Colonic mucosa (tissue), 4 donors: ENCODE measurements at places on chromosomes 2 and 18. TPM values are rescaled to one million over a fixed set of nuclear protein-coding genes. Genes with fewer than 3 reads are reported as not detected.
A peak's percentile ranks its signal among the peaks of the same experiment; 100 is the strongest.

The LRP1B gene
- total RNA-seq = 0.19 TPM

The GALNT14 gene
- total RNA-seq = 0.45 TPM

The CCDC74B gene
- 0.64 TPM for total RNA-seq

The RESP18 gene
- total RNA-seq = not detected

The CELF4 gene
- total RNA-seq = not detected

GRCh38 chr2:8217468-8218030 is 464.3 kb upstream of the ID2 start:
- H3K36me3 ChIP-seq = no peaks in the 10 kb centered on the region
- H3K27me3 ChIP-seq = no peaks in the 10 kb centered on the region
- H3K4me1 ChIP-seq = no peaks in the 10 kb centered on the region
- no peak overlapping the region for H3K27ac ChIP-seq
- no peak overlapping the region for H3K4me3 ChIP-seq

DNA sequence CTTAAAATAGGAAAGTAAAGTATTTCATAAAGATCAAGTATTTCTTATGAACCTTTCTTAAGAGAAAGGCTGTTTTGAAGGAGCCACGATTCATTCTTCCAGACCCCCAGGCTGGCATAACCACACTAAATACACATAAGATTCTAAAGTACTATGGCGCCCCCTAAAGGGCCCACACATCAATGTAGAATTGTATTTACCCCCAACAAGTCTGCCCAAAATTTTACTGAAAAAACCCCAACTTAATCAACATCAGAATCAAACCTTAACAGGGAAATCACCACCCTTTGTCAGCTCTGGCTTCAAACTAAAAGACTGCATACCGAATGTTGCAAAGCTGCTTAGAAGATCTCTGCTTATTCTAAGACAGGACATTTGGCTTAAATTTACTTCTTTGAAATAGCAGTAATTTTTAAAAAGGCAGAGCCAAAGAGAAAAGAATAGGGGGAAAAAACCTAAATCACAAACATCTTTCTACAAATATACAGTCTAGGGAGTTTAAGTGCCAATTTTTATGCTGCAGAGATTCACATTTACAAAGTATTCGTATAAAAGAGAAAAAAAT is 20.4 kb upstream of the BCL2 start:
- no peaks in the 10 kb centered on the region for H3K4me1 ChIP-seq
- no peak overlapping the region for H3K4me3 ChIP-seq
- no peak overlapping the region for H3K27ac ChIP-seq
- no peaks in the 10 kb centered on the region for H3K36me3 ChIP-seq
- no peak for DNase-seq

- no peak overlapping the region for H3K4me3 ChIP-seq
- H3K36me3 ChIP-seq = no peaks in the 10 kb centered on the region
- no peaks in the 10 kb centered on the region for H3K27me3 ChIP-seq
- no peak for DNase-seq
- H3K4me1 ChIP-seq = no peaks in the 10 kb centered on the region
These were observed 24.3 kb downstream of the NCOA1 start for GRCh38 chr2:24515335-24515734.

- H3K4me1 ChIP-seq = no peaks in the 10 kb centered on the region
- H3K27ac ChIP-seq = no peak overlapping the region
- no peak overlapping the region for H3K4me3 ChIP-seq
- H3K36me3 ChIP-seq = no peaks in the 10 kb centered on the region
- no peaks in the 10 kb centered on the region for H3K27me3 ChIP-seq
These were observed 396.0 kb downstream of the MEIS1 start for GRCh38 chr2:66830881-66831280.

DNA sequence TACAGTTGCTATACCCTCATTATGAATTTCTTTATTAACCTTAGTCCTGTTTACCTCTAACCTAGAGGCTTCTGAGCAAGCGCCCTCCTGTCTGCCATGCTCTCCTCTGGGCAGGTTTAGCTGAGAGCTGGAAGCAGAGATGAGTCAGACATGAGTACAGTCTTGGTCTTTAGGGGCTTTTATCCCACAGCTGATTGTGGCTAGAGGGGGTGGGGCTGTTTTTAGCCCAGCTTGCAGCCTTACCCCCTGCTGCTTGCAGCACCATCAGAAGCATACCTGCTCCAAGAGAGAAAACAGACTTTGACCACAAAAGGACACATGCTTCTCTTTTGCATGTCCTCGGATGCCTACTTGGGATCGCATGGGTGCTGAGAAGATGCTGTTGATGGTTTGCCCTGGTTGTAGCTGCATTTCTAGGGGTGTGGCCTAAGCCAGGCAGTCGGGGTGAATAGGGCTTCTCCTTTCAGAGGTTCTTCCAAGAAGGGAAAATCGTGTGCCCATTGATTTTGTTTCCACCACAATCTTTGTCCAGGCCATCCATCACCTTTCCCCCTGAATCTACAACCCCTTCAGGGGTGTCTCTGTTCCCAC is 115.0 kb upstream of the LGALSL start:
- no peak for DNase-seq
- no peaks in the 10 kb centered on the region for H3K4me1 ChIP-seq
- H3K27me3 ChIP-seq = no peaks in the 10 kb centered on the region
- H3K36me3 ChIP-seq = no peaks in the 10 kb centered on the region
- no peak overlapping the region for H3K27ac ChIP-seq

DNA sequence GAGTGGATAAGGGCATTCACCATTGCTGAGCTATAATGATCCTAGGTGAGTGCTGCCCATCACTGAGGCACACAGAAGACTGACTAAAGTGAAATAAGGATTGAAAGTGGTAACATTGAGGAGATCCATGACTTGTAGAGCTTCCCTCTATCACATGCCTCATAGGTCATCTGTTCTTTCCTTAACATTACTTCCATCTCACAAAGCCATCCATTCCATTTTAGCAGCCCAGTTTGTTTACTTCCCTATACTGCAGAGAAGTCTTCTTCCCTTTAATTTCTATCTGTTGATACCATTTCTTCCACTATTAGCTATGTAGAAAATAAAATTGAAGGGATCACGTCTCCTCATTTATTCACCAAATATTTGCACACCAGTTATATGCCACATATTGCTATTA is 32.1 kb downstream of the ME2 start:
- H3K4me3 ChIP-seq = no peak overlapping the region
- no peak overlapping the region for H3K27ac ChIP-seq
- no peaks in the 10 kb centered on the region for H3K4me1 ChIP-seq
- DNase-seq = no peak
- no peaks in the 10 kb centered on the region for H3K36me3 ChIP-seq
- H3K27me3 ChIP-seq = no peaks in the 10 kb centered on the region

- DNase-seq = peak; percentile 36
- no peak overlapping the region for H3K27ac ChIP-seq
- no peaks in the 10 kb centered on the region for H3K36me3 ChIP-seq
- no peak overlapping the region for H3K4me3 ChIP-seq
These were observed 27.6 kb downstream of the C2orf76 start for GRCh38 chr2:119338826-119339561.

GRCh38 chr2:198296665-198297308 is 492.4 kb downstream of the PLCL1 start:
- H3K4me3 ChIP-seq = no peak overlapping the region
- no peaks in the 10 kb centered on the region for H3K4me1 ChIP-seq
- no peaks in the 10 kb centered on the region for H3K36me3 ChIP-seq
- no peaks in the 10 kb centered on the region for H3K27me3 ChIP-seq
- peak; percentile 56 for DNase-seq

DNA sequence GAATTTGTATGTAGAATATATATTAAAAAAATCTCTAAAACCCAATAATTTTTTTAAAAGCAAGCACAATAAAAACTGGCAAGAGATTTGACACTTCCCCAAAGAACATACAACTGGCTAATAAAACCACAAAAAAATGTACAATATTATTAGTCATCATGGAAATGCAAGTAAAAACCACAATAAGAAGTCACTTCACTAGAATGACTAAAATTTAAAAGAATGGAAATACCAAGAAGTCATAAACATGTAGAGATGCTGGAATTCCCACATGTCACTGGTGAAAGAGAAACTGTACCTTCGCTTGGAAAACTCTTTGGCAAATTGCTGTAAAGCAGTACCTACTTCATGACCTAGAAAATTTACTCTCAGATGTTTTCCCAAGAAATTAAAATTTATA is 43.4 kb upstream of the KYNU start:
- H3K27me3 ChIP-seq = no peaks in the 10 kb centered on the region
- DNase-seq = no peak
- H3K4me3 ChIP-seq = no peak overlapping the region
- no peaks in the 10 kb centered on the region for H3K36me3 ChIP-seq
- H3K4me1 ChIP-seq = no peaks in the 10 kb centered on the region

DNA sequence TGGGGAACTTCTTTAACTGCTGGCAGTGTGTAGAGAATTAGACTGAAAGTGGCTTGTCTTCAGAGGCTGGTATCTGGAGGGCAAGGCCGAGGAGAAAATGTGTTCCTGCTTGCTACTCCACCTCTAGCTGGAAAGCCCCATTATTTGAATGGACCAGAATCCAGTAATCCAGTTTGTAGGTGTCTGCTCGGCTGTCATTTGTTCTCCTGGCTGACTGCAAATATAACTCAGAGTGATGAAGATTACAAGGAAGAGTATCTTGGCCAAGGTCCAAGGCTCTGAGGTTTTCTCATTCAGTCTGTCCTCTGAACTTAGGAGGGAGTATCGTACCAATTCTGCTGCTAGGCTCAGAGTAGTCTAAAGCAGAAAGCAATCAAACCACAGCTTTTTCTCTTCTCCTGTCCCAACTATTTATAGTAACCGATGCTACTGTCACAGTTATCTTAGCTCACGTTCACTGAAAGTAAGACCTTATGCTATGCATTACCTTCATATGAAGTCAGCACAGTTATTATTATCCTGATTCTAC is 228.6 kb downstream of the SETBP1 start:
- H3K4me3 ChIP-seq = no peak overlapping the region
- no peaks in the 10 kb centered on the region for H3K4me1 ChIP-seq
- DNase-seq = no peak
- no peak overlapping the region for H3K27ac ChIP-seq
- H3K36me3 ChIP-seq = no peaks in the 10 kb centered on the region

DNA sequence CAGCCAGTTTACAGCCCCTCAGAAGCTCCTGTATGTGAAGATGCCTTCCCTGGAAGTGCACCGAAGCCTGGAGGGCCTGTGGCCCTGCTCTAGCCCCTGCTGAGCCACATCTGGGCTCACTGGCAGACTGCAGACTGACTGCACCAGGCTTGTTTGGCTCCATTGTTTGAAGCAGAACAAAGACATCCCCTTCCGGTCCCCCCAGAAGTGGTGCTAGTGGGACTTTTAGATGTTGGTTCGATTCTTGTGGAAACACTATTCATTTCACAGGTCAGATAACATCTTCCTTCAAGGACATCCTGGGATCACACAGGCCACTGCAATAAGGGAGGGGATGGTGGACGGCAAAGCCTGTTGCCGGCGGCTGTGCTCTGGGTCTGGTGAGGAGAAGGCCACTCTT is 57.8 kb upstream of the CBLN2 start:
- no peak overlapping the region for H3K4me3 ChIP-seq
- no peaks in the 10 kb centered on the region for H3K36me3 ChIP-seq
- DNase-seq = no peak
- no peaks in the 10 kb centered on the region for H3K27me3 ChIP-seq

DNA sequence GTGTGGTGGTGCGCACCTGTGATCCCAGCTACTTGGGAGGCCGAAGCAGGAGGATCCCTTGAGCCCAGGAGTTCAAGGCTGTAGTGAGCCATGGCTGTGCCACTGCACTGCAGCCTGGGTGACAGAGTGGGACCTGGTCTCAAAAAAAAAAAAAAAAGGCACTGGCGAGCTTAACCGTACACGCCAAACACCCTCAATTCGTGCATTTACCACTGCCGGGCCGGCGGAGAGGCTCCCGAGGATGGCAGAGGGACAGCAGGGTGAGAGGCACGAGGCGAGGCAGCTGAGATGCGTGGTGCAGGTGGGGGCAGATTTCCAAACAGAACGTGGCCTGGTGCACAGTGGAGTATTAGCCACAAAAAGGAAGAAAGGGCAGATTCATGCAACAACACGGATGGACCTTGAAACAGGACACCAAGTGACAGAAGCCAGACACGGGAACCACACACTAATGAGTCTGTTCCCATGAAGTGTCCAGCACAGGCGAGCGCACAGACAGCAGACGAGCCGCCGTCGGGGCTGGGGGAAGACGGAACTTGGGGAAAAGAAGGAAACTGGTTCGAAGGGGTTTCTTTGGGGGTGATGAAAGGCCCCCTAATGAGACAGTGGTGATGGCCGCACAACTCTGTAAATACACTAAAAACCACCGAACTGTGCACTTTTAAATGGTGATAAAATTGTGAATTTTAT is 27.4 kb downstream of the SLC66A2 start:
- no peaks in the 10 kb centered on the region for H3K4me1 ChIP-seq
- no peaks in the 10 kb centered on the region for H3K27me3 ChIP-seq
- DNase-seq = no peak
- H3K27ac ChIP-seq = no peak overlapping the region

DNA sequence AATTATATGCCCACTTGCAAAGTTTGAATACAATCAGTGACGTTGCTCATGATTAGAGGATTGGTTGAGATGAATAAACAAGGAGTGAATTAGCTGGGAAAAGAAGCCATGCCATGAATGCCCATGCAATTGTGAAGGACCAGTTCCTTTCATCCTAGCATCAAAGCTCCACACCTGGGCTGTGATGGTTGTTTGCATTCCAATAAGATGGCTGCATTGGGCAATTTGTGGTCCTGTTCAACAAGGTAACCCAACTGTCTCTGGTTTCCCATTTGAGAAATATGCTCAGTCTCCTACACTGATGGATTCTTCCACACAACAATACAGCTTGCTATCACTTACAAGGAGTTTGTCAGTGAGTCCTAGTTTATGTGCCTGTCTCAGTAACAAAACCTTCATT is 550.2 kb downstream of the STK39 start:
- no peak for DNase-seq
- H3K27me3 ChIP-seq = no peaks in the 10 kb centered on the region
- no peaks in the 10 kb centered on the region for H3K4me1 ChIP-seq
- H3K4me3 ChIP-seq = no peak overlapping the region

DNA sequence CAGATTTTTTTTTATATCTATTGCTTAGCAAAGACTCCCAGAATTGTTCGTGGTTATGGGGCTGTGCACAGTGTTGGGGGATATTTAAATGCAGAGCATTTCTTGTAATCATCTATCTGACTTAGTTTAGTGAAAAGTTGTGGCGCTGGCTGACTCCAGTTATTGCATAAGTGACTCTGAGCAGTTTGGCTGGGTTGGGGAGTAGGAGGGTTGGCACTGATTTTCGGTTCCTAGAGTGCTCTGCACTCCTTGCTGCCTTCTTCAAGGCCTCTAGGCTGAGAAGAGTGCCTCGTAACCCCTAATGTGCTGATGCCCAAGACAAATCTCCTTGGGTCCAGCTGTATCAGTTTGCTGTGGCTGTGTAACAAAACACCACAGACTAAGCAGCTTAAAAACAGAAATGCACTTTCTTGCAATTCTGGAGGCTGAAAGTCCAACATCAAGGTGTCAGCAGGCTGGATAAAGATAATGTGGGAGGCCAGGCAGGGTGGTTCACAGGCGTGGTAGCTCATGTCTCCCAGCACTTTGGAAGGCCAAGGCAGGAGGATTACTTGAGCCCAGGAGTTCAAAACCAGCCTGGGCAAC is 6.5 kb upstream of the IMPA2 start:
- H3K27me3 ChIP-seq = no peaks in the 10 kb centered on the region
- no peak overlapping the region for H3K4me3 ChIP-seq
- no peak for DNase-seq

- no peak for DNase-seq
- no peaks in the 10 kb centered on the region for H3K27me3 ChIP-seq
- no peaks in the 10 kb centered on the region for H3K36me3 ChIP-seq
- H3K4me3 ChIP-seq = no peak overlapping the region
- no peak overlapping the region for H3K27ac ChIP-seq
These were observed 196.6 kb upstream of the SOX11 start for GRCh38 chr2:5495586-5495985.
